Kidney (tissue), 22 donors: ENCODE measurements at places on chromosomes 1 and 21. TPM values are rescaled to one million over a fixed set of nuclear protein-coding genes. Genes with fewer than 3 reads are reported as not detected.
A peak's percentile ranks its signal among the peaks of the same experiment; 100 is the strongest.

GRCh38 chr21:17607684-17608083, 5.0 kb downstream of the BTG3 start:
- no peak for DNase-seq
- no peaks in the 10 kb centered on the region for H3K27me3 ChIP-seq
- no peak overlapping the region for H3K27ac ChIP-seq
- peaks cover 3% of the 10 kb centered on the region for H3K36me3 ChIP-seq

- peaks cover 3% of the 10 kb centered on the region for H3K36me3 ChIP-seq
- H3K4me3 ChIP-seq, result peak overlapping the region; percentile 54
- DNase-seq, result peak; percentile 70
- H3K27me3 ChIP-seq, result no peaks in the 10 kb centered on the region
Measured at GRCh38 chr21:45438391-45439145, 33.6 kb downstream of the COL18A1 start.

GRCh38 chr1:4121293-4121684, 221.2 kb upstream of the C1orf174 start:
- no peaks in the 10 kb centered on the region for H3K4me1 ChIP-seq
- no peaks in the 10 kb centered on the region for H3K36me3 ChIP-seq
- no peak for DNase-seq
- H3K27me3 ChIP-seq, result no peaks in the 10 kb centered on the region
- H3K4me3 ChIP-seq, result no peak overlapping the region

DNA sequence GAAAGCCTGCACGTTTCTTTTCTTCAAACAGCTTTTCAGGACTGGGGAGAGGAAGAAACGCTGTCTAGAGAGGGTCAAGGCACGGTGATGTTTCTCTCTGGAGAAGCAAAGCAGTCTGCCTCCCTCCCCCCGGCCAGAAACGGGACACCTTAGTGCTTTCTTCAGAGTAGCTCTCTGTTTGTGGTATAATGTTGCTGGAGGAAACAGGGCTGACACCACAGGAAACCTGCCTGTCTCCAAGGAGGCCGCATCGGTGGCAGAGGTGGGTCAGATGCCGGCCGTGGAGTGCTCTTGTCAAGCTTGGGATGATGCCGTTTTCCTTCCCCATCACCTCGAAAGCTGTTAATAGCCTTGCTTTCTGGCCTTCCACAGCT, 139.4 kb downstream of the DHRS3 start:
- no peaks in the 10 kb centered on the region for H3K36me3 ChIP-seq
- H3K4me3 ChIP-seq, result no peak overlapping the region
- no peaks in the 10 kb centered on the region for H3K27me3 ChIP-seq
- peak overlapping the region; percentile 85 for H3K27ac ChIP-seq
- H3K4me1 ChIP-seq, result peaks cover 47% of the 10 kb centered on the region
- DNase-seq, result no peak

GRCh38 chr1:212188599-212189351, 96.4 kb upstream of the PPP2R5A start:
- H3K27ac ChIP-seq, result no peak overlapping the region
- H3K27me3 ChIP-seq, result no peaks in the 10 kb centered on the region
- no peak for DNase-seq
- no peaks in the 10 kb centered on the region for H3K36me3 ChIP-seq

DNA sequence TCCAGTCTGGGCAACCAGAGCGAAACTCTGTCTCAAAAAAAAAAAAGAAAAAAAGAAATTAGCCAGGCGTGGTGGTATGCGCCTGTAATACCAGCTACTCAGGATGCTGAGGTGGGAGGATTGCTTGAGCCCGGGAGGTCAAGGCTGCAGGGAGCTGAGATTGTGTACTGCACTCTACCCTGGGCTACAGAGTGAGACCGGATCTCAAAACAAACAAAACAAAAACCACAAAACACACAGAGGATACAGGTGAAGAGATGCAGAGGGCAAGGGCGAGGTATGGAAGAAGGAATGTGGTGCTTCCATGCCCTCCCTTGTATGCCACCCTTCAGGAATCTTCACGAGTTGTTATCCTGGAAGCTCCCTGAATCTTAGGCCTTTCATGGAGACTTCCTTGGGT, 68.5 kb downstream of the NDUFS5 start:
- H3K27me3 ChIP-seq, result no peaks in the 10 kb centered on the region
- no peaks in the 10 kb centered on the region for H3K36me3 ChIP-seq
- DNase-seq, result no peak

GRCh38 chr1:111818546-111818945, 62.8 kb downstream of the DDX20 start:
- H3K4me1 ChIP-seq, result no peaks in the 10 kb centered on the region
- H3K4me3 ChIP-seq, result no peak overlapping the region
- no peaks in the 10 kb centered on the region for H3K27me3 ChIP-seq

DNA sequence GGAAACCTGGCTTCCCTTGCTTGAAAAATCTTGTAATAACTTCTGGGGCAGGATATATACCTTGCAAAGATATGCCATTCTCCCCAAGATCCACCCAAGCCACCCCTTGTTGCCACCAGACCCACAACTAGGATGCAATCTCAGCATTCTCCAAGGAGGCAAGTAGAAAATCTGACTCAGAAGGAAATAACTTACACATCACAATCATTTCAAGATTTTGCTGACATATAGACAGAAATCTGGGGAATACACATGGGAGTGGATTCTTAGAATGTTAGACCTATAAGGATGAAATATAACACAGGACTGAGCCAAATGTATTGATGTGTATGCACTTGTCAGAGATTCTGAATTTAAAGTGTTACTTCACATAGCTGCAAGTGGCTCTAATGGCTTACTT, 14.8 kb upstream of the ZDHHC18 start:
- no peak overlapping the region for H3K27ac ChIP-seq
- H3K4me1 ChIP-seq, result no peaks in the 10 kb centered on the region
- no peaks in the 10 kb centered on the region for H3K27me3 ChIP-seq
- DNase-seq, result no peak
- no peak overlapping the region for H3K4me3 ChIP-seq

DNA sequence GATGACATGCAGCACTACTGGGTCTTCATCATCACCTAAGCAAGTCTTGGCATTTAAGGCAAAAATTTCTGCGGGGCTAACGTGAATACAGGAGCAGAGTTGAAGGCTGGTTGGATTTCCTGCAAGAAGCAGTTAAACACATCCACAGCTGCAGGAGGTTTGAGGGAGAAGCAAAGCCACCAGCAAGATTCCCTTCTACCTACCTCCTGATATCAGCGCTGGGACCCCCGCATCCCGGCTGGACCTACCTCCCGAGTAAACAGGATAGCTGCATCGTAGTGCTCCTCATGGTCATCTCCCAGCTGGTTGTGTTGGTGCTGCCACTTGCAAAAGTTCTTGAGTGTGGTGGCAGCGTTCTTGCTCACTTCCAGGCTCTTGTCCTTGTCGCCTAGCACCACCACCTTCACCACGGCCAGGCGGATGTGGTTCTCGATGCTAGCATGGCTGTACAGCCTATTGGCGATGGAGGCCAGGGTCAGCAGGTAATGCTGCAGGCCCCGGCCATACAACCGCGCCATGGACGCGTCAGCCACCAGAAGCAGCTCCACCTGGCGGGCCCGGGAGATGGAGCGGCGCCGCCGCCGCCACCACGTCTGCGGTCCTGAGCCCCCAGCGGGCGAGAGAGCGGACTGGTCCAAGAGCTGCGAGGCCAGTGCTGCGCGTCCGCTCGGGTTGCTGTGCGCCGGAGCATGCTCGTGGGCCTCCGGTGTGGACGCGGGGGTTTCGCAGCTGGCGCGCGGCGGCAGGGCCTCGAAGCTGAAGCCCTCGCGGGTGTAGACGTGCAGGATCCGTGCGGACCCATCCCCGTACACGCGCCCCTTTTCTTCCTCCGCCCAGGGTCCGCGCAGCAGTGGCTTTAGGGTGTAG, 1.6 kb downstream of the ADAMTS5 start:
- no peaks in the 10 kb centered on the region for H3K36me3 ChIP-seq
- peak; percentile 87 for DNase-seq
- H3K4me3 ChIP-seq, result peak overlapping the region; percentile 77
- peaks cover 10% of the 10 kb centered on the region for H3K4me1 ChIP-seq
- no peaks in the 10 kb centered on the region for H3K27me3 ChIP-seq

DNA sequence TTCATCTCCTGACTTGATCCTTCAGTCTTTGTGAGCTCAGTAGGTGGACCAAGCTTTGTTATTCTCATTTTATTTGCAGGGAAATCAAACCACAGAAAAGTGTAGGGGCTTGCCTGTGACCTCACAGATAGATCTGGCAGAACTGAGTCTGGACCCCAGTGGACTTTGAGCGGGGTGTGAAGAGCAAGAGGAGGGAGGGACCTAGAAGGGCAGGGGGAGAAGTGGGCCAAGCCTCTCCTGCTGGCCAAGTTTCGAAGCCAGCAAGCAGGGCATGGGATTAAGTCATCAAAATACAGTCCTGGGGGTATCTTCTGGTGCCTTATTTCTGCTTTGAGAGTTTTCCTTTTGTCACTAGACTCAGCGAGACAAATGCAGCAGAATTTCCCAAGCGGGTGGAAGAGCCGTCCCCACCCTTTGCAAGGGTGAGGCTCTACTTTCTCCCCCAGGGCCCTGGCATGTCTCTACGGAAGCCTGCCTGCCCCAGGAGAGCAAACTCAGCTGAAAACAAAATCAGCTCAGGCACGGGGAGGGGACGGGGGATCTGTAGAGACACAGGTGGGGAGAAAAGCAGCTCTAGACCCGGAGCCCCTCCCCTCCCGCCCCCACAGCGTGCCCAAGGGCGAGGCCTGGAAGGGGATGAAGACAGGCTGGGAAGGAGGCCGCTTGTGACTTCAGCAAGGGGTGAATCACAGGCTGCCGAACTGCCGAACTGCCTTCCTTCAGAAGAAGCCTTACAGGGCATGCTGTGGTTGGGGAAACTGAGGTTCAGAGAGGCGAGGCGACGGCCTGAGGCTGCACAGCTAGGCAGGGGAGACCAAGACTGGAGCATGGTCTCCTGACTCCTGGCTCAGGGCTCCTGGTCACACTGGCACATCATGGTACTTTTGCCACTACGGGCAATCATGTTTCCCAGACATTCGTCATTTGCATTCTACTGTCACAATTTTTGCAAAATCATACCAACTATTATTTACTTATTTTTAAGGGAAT, 19.2 kb downstream of the PKP1 start:
- H3K4me3 ChIP-seq, result no peak overlapping the region
- H3K4me1 ChIP-seq, result no peaks in the 10 kb centered on the region
- no peaks in the 10 kb centered on the region for H3K36me3 ChIP-seq
- no peaks in the 10 kb centered on the region for H3K27me3 ChIP-seq
- no peak for DNase-seq

GRCh38 chr1:167720965-167721616, 691 bp upstream of the MPZL1 start:
- no peaks in the 10 kb centered on the region for H3K27me3 ChIP-seq
- H3K4me1 ChIP-seq, result peaks cover 6% of the 10 kb centered on the region
- peak overlapping the region; percentile 84 for H3K27ac ChIP-seq
- H3K36me3 ChIP-seq, result no peaks in the 10 kb centered on the region
- H3K4me3 ChIP-seq, result peak overlapping the region; percentile 70

DNA sequence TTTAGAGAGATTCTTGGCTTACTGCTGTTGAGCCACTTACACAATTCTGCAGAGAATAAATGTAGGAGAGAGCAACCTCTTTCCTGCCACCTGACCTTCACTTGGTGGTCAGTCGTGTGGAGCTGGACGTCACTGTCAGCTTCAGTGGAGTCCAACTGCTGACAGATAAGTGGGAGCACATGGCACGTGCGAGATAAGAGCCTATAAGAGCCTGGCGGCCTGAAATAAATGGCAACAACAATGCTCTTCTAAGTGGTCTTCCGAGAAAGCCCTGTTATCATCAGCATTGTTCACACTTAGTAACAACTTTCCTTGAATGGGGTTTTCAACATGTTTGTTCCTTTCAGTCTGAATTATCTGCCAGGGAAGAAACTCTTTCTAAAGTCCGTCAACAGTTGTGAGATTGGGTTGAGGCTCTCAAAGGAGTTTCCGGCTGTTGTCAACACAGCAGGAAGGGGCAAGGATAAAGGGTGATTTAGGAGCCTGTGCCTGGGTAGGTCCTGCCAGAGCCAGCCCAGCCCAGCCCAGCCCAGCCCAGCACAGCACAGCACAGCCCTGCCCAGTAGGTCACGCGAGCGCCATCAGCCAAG, 57.2 kb upstream of the RUNX1 start:
- H3K36me3 ChIP-seq, result no peaks in the 10 kb centered on the region
- H3K27ac ChIP-seq, result no peak overlapping the region
- H3K4me1 ChIP-seq, result no peaks in the 10 kb centered on the region
- DNase-seq, result no peak

- no peaks in the 10 kb centered on the region for H3K4me1 ChIP-seq
- H3K4me3 ChIP-seq, result no peak overlapping the region
- H3K36me3 ChIP-seq, result no peaks in the 10 kb centered on the region
- no peak overlapping the region for H3K27ac ChIP-seq
- DNase-seq, result no peak
- no peaks in the 10 kb centered on the region for H3K27me3 ChIP-seq
Measured at GRCh38 chr1:53391982-53392381, 64.1 kb upstream of the LRP8 start.

DNA sequence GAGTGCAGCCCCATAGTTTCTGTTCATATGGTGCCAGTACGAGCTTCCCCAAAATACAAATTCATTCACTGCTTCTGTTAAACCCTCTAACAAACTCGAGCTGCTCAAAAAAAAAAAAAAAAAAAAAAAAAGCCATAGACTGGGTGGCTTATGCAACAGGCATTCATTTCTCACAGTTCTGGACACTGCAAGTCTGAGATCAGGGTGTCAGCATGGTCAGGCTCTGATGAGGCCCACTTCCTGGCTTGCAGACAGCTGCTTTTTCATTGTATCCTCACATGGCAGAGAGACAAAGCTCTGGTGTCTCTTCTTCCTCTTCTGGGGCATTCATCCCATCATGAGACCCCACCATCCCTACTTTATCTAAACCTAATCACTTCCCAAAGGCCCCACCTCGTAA, 121.6 kb downstream of the PTBP2 start:
- no peak overlapping the region for H3K4me3 ChIP-seq
- H3K36me3 ChIP-seq, result no peaks in the 10 kb centered on the region
- no peaks in the 10 kb centered on the region for H3K4me1 ChIP-seq

- no peak overlapping the region for H3K4me3 ChIP-seq
- H3K36me3 ChIP-seq, result no peaks in the 10 kb centered on the region
- DNase-seq, result no peak
- no peaks in the 10 kb centered on the region for H3K27me3 ChIP-seq
- H3K27ac ChIP-seq, result no peak overlapping the region
Measured at GRCh38 chr1:59733443-59734141, 81.2 kb upstream of the HOOK1 start.

- no peak overlapping the region for H3K27ac ChIP-seq
- no peak overlapping the region for H3K4me3 ChIP-seq
- DNase-seq, result no peak
- no peaks in the 10 kb centered on the region for H3K4me1 ChIP-seq
- H3K27me3 ChIP-seq, result no peaks in the 10 kb centered on the region
Measured at GRCh38 chr1:53277326-53277725, 39.0 kb upstream of the MAGOH start.

GRCh38 chr1:114334297-114334696, 176.7 kb downstream of the TRIM33 start:
- no peaks in the 10 kb centered on the region for H3K36me3 ChIP-seq
- H3K27me3 ChIP-seq, result no peaks in the 10 kb centered on the region
- no peaks in the 10 kb centered on the region for H3K4me1 ChIP-seq
- no peak overlapping the region for H3K4me3 ChIP-seq

STUM gene
- 1.9 TPM for polyA plus RNA-seq

PPFIA4 gene
- polyA plus RNA-seq, result 5.2 TPM

CELA2B gene
- not detected for polyA plus RNA-seq

SMAP2 gene
- polyA plus RNA-seq, result 17.9 TPM

PIK3R3 gene
- 9.7 TPM for polyA plus RNA-seq

FMO1 gene
- 116 TPM for polyA plus RNA-seq
